ENCODE measurements at places on chromosomes 6 and 20.

- DNase-seq: peak; percentile 84
Measured at GRCh38 chr6:20542927-20543602, 8.8 kb downstream of the CDKAL1 start.

- DNase-seq: no peak
Measured at GRCh38 chr6:42704937-42705374, 17.4 kb downstream of the PRPH2 start.

GRCh38 chr20:21681234-21681921 lies 24.1 kb upstream of the PAX1 start:
- DNase-seq: no peak

DNA sequence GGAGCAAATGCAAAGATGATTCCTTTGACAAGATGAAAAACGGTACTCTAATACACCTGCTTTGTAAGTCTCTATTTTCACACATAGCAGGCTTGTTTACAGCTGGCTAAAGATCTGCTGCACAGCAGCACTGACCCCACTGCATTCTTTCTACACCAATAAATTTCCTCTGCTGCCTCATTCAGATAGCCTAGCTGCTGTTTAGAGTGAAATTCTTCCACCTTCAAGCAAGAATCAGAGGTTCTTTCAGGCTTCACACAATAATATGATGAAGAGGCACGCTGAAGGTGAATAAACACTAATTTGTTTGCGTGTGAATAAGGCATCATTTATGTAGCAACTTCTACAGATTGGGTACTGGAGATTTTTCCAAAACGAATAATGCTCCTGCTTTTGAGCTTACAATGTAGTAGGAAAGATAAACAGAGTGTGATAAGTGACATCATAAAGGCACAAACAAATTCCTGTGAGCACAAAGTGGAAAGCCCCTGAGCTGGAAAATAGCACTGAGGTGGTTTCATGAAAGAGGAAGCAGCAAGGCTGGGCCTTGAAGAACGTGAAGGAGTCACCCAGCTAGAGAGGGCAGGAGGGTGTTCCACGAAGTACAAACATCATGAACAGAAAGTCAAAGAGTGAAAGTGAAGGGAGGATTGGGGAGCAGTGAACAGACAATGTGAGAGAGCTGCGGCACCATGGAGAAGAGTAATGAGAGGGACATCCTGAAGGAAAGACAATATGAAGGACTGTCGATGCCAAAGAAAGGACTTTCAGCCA lies 543.4 kb downstream of the CD83 start:
- DNase-seq: no peak

- DNase-seq: no peak
Measured at GRCh38 chr6:16824845-16825685, 63.8 kb upstream of the ATXN1 start.

- DNase-seq: no peak
Measured at GRCh38 chr6:122432816-122433215, 33.4 kb downstream of the HSF2 start.

- no peak for DNase-seq
Measured at GRCh38 chr20:14498772-14499171, 161.4 kb upstream of the FLRT3 start.

DNA sequence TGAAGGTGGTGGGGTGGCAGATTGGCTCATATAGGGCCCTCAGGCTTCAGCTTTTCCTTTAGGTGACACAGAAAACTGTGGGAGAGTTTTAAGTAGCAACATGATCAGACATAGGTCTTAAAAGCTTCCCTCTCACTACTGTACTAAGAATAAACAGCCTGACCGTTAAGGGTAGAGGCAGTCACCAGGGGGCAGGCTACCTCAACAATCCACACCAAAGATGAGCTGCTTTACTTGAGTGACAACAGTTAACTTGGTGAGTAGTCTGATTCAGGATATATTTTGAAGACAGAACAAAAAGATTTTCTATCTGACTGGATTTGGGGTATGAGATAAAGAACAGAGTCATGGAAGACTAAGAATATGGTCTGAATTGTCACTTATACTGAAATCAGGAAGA lies 193.1 kb upstream of the SHLD1 start:
- peak; percentile 50 for DNase-seq

- no peak for DNase-seq
Measured at GRCh38 chr6:76565932-76566331, 493.5 kb upstream of the IMPG1 start.

DNA sequence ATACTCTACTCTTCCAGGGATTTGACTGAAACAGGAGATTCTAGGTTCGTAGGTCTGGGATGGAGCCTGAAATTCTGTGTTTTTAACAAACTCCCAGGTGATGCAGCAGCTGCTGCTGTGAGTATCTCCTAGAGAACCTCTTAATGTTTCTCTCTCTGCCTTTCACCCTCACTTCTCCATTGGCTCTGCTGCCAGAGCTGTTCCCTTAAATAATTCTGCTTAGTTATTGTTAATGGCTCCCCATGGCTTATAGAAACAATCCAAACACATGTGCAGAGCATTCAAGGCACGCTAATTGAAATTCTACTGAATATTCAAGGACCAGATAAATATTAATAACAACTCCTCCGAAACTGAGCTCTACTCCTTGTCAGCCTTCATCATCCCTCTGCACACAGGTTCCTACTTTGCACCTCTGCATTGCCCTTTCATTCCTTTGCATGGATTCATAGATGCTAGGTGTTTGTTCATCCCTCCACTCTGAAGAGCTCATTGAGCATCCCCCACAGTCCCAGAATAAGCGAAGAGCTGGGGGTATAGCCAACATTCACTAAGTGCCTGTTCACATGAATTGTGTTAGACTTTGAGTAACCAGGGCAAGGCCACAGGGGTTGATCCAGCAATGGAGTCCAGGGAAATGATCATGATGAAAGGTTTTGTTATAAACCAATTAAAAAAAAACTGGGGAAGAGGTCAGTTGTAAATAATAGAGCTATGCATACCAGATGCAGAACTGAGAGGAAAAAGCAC lies 488.4 kb upstream of the JAG1 start:
- DNase-seq: no peak

- DNase-seq: no peak
Measured at GRCh38 chr20:6679086-6679485, 88.4 kb upstream of the BMP2 start.

GRCh38 chr20:9699181-9699580 lies 139.7 kb downstream of the PAK5 start:
- DNase-seq: peak; percentile 1

DNA sequence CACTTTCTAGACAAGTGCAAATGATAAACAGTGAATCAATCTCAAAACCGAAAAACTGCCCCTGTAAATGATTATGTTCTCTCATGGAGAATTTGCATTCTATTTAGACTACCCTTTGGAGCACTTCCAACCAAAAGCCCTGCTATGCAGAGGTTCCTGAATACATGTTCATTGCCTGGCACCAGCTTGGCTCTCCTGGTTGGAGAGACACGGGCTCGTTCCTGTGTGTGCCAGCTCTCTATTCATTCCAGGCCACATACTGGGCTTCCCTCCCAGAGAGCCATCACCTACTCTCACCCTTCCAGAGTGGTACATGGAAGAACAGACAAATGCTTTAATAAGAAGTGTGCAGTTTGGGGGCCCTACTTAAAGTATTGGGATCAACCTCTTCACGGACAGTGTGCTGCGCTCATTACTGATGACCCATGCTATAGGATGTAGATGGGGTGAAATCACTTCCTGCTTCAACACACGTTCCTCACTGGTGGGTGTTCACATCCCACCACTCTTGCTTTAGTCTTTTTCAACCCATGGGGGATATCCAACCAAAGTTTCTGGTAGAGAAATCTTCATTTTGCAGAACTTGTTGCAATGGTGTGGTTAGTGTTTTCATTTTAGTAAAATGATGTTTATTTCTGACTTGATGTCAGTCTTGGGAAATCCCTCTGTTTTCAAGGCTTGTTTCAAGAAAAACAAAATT lies 38.5 kb upstream of the NAA20 start:
- DNase-seq: no peak

DNA sequence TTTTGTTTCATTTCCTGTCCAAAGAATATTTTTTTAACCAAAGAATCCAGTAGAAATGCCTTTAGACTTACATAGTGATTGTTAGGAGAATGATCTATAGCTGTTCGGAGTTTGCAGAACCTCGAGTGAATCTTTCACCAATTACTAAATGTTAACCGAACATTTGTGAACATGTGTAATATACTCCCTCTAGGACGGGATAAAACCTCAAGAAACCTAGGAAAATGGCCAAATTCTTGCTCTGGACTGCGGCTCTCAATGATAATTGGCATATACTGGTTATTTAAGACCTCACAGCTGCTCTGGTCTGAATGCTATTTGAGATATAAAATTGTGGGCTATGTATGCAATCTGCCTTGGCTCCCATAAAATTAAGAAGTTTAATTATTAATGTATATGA lies 137.1 kb downstream of the PACRG start:
- peak; percentile 25 for DNase-seq

DNA sequence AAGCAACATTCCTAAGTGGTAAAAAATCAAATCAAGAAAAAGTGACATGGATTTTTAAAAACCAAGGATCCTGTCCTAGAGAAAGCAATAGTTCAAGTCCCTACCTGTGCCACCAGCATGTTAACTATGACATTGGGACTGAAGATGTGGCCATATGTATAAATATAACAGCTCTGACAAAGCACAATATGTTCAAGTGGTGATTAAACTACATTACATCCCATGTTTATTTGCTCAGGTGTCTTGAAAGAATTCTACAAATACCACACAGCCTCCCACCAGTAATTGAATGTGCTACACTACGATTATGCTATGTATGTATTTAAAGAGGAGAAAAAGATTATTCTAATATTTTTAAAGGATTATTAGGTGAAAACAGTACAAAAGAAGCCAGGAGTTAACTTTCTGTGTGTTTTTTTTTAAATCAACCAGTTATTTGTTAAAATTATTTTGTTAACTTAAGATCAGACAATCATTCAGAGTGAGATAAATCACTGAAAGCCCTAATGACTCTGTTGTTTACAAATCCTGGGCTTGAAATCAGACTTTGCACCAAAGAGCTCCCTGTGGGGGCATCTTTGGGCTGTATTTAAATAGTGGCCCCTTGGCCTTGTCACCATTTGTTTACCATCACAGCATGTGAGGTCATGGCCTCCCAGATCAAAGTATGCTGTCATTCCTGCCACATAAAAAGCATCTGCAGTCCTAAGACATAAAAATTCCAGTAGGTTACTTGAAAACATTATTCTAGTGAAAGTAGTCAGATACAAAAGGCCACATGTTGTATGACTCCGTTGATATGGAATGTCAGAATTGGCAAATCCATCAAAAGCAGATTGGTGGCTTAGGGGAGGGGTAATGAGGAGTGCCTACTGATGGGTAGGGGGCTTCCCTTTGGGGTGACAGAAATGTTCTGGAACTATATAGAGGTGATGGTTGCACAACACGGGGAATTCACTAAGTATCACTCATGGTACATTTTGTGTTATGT lies 17.1 kb downstream of the TTLL2 start:
- DNase-seq: no peak

DNA sequence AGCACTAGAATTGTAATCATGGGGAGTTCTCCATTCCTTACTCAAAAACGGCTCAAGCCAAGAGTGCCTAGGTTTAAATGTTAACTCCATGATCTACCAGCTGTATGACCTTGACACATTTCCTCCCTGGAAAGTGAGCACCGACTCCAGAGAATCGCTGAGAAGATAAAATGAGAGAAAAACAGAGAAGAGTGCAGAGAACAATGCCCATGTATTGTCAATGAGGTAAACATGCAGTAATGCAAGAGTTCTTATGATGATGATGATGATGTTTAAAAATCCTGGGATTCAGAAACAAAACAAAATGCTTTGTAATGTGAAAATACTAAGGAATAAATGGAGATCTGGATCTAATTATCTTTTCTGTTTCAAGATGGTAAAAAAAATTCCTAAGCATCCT lies 64.8 kb upstream of the BEND6 start:
- no peak for DNase-seq

DNA sequence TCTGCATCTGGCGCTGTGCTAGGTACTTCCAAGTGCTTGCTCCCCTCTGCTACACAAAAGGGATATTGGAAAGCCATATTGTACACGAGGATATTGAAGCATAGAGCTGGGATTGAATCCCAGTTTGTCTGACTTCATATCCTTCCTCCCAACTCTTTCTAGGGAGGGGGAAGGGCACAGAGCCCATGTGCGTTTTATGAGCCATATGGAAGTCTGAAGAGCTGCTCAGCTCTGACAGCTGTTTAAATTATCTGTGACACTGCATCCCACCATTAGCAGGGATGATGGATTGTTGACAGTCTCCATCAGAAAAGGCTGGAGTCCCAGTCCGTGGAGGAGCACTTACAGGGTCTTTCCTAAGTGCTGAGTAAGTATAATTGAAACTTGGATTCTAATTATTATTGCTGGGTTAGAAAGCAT lies 18.4 kb downstream of the TIAM2 start:
- DNase-seq: no peak

- no peak for DNase-seq
Measured at GRCh38 chr6:15227827-15228318, 18.0 kb upstream of the JARID2 start.

GRCh38 chr20:41135187-41135887 lies 2.0 kb upstream of the PLCG1 start:
- DNase-seq: no peak

DNA sequence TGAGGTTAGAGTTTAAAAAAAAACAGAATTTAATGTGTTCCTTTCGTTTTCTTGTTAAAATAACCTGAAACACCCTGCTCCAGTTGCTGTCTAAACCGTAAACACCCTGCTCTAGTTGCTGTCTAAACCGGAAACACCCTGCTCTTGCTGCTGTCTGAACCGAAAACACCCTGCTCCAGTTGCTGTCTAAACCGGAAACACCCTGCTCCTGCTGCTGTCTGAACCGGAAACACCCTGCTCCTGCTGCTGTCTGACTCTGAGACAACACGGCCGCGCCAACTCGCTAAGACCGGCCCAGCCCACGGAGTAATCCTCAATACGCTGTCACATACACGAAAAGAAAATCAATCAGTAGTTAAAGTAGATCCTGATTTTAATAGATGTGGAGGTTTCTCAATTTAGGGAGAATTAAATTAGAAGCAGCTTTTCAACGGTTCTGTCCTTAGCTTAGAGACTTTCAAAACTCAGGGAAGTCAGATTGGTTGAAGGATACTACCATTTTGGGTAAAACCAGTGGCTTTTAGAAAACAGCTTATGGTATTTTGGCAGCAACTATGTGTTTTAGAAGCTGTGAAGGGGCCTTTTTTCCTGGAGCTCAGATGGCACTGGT lies 98.3 kb downstream of the RAMACL start:
- DNase-seq: peak; percentile 43

GRCh38 chr6:108872141-108872557 lies 23.9 kb downstream of the ARMC2 start:
- no peak for DNase-seq

DNA sequence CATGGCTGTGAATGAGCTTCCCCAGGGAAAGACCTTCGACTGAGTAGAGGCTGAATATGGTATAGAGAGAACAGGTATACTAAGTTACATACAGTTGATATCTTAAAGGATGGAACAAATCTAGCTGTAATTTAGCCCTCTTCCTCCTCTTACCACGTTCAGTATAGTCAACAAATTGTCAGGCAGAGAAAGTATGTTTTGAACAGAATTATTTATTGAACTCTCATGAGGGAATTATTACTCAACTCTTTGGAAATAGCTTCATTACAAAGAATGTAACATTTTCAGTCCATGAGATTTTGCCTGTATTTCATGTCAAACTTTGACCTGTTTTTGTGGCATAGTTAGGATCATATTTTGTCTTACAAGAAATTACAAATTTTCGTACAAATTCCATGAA lies 63.0 kb downstream of the SH3BGRL2 start:
- DNase-seq: no peak

- DNase-seq: peak; percentile 59
Measured at GRCh38 chr20:30811885-30812671, 445.4 kb upstream of the DEFB115 start.

Data from astrocyte of the spinal cord (primary cell).